ENCODE measurements at places on chromosomes 2 and 18.

GRCh38 chr2:205483095-205483494, 199.2 kb upstream of the NRP2 start:
- DNase-seq, result no peak

- DNase-seq, result peak; percentile 35
Observed at GRCh38 chr2:126644630-126645191, 11.2 kb upstream of the GYPC start.

GRCh38 chr2:150174971-150175421, 312.5 kb downstream of the RND3 start:
- no peak for DNase-seq

- no peak for DNase-seq
Observed at GRCh38 chr2:16661526-16661925, 4.1 kb downstream of the CYRIA start.

DNA sequence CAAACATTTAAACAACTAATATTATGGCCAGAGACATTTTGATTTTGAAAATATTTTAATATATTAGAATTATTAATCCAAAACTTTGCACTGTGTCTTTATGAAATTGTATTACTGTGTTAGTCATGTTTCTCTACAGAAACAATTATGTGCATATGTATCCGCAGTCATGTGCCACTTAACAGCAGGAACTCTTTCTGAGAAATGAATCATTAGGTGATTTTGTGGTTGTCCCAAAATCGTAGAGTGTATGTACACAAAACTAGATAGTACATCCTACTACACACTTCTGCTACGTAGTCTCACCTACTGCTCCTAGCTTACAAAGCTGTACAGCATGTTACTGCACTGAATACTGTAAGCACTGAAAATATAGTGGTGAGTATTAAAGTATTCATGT, 479.2 kb upstream of the DSEL start:
- DNase-seq, result no peak

DNA sequence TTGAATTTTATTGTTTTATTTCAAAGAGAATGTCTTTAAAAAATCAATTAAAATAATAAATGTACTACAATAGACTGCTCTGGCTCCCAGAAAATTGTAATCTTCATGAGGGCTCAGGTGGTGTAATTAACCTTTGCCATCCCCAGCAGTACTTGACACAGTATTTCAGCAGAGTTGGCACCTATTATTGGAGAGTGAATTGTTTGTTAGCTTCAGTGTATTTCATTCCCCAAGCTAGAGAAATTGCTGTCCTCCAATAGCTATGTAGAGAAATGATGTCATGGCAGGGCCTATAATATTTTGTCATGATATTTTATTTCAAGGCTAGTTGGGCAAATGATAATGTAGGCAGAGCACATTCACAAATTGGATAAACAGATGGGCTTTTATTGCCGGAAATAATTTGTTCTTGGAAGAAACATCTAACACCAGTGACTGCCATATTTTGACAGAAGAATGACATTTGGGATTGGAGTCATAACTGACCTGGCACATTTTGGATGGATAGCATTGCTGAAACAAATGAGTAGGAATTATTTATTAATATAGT, 712.0 kb upstream of the NXPH2 start:
- no peak for DNase-seq

DNA sequence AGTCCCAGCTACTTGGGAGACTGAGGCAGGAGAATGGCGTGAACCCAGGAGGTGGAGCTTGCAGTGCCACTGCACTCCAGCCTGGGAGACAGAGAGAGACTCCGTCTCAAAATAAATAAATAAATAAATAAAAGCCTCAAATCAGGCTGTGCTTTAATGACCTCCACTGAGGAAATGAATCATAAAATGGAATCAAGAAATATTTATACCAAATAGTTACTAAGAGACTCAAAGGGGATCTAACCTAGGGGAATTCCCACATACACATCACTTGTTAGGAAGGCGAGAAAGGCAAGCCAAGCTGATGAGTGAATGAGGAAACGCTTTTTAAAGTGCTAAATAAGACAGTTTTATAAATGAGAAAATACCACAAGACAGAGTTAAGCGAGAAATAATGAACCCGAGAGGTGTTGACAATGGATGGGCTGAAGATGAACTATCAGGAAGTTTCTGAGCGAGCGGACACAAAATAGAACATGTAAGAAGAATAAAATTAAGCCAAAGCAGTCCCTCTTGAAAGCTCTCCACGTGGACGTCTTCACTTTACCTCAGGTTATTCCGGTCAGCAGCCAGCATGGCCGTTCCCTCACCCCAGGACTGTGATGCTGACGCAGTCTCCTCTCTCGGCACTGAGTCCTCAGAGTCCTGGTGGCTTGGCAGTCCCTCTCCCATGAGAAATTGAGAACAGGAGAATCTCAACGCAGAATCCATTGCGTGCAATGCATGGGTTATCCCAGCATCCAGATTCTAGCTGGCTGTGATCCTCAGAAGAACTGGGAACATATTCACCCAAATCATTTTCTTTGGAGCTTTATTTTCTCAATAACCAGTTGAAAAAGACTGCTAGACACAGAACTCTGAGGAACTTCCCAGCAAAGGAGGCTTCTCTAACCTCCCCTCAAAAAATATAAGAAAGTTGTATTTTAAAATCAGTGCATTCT, 22.3 kb downstream of the PXDN start:
- DNase-seq, result no peak

DNA sequence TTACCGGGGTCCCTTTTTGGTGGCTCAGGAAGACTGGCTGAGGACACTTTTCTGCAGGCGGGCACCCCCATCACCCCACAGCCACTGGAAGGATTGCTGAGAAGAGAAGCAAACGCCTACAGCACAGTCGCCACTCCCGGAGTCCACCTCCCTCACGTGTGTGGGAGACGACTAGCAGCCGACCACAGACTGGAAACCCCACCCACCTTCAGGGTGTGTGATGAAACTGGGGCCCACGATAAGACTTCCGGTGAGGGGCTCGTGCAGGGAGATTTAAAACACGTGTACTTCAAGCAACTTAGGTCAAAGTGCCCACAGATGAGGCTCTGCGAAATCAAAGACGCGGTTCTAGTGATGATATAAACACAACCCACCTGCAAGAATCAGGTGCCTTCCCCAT, 26.3 kb downstream of the MBP start:
- peak; percentile 83 for DNase-seq

- DNase-seq, result no peak
Observed at GRCh38 chr2:3547915-3548314, 10.2 kb downstream of the RNASEH1 start.

All from CD4-positive, alpha-beta T cell treated with Interferon gamma for 1 hour (primary cell).